Uterus (tissue), 4 donors: ENCODE measurements at places on chromosomes 2 and 18. TPM values are rescaled to one million over a fixed set of nuclear protein-coding genes. Genes with fewer than 3 reads are reported as not detected.

GRCh38 chr2:64750001-64750816 lies 96.5 kb upstream of the SERTAD2 start:
- DNase-seq, result peak; percentile 55

DNA sequence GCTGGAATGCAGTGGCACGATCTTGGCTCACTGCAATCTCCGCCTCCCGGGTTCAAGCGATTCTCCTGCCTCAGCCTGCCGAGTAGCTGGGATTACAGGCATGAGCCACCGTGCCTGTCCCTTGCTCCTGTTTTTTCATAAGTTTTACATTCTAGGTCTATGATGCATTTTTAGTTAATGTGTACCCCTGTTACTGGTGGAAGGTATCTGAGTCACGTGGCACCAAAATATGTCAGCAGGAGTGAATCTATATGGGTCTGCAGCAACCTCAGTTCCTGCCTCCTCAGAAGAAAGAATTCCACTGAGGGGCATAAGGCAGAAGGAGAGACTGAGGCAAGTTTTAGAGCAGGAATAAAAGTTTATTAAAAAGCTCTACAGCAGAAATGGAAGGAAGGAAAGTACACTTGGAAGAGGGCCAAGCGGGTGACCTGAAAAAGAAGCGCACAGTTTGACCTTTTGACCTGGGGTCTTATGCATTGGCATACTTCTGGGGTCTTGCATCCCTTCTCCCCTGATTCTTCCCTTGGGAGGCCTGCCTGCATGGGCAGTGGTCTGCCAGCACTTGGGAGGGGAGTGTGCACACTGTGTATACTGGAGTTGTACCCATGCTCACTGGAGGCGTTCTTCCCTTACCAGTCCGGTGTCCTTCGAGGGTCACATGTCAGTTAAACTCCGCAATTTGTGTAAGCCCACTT lies 1.1 kb upstream of the MFSD2B start:
- DNase-seq, result no peak

DNA sequence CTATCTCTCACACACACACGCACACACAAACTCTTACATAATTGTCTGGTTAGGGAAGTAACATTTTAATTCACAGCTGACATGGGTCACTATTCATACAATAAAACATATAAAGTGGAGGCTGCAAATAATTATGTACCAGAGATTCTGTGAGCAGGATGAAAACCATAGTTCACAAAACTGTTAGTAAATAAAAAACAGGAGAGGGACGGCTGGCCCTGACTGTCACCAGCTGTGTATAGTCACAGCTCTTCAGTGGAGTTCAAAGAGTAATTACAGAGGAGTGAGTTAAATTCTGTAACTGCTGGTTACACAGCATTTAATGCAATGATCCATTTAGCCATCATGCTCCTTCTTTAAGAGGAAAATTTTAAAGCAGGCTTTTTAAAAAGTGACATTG lies 76.9 kb downstream of the NRXN1 start:
- no peak for DNase-seq

DNA sequence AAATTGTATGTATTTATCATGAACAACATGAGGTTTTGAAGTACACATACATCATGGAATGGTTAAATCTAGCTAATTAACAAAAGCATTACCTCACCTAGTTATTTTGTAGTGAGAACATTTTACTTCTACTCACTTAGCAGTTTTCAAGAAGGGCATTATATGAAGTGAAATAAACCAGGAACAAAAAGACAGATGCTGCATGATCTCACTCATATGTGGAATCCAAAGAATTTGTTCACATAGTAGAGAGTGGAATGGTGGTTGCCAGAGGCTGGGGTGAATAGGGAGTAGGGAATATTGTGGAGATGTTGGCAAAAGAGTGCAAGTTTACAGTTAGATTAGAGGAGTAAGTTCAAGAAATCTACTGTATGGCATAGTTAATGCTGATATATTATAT lies 292.0 kb downstream of the ASXL3 start:
- no peak for DNase-seq

DNA sequence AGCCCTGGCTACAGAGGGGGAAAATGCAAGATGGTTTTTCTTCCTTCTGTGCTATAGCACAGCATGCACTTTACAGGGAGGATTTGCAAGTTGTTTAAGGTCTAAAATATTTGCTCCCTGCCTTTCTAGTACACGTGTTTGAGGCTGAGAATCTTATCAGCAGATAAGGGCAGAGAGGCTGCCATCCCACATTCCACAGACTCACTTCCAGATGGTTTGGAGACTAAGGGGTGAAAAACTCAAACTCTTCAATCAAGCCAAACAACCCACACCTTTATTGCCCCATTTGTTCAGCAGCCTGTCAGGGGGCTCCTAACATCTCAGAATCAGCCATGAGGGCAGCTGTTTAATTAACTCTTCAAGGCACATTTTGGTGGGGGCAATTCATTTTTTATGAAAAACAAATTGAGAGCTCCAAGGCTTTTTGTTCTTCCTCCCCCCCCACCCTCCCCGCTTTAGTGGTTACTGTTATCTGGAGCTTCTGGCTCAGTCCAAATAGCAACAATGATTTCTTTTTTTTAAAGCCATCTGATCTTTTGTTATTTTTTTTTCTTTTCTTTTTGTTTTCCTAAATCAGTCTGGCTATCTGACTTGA lies 242.6 kb upstream of the NT5C1B start:
- DNase-seq, result no peak

Gene PIEZO2
- 42.8 TPM for total RNA-seq

Gene SDC1
- total RNA-seq, result 0.29 TPM

GRCh38 chr2:8661235-8661634 lies 20.6 kb upstream of the ID2 start:
- DNase-seq, result no peak

GRCh38 chr2:51960841-51961335 lies 929.0 kb upstream of the NRXN1 start:
- no peak for DNase-seq

DNA sequence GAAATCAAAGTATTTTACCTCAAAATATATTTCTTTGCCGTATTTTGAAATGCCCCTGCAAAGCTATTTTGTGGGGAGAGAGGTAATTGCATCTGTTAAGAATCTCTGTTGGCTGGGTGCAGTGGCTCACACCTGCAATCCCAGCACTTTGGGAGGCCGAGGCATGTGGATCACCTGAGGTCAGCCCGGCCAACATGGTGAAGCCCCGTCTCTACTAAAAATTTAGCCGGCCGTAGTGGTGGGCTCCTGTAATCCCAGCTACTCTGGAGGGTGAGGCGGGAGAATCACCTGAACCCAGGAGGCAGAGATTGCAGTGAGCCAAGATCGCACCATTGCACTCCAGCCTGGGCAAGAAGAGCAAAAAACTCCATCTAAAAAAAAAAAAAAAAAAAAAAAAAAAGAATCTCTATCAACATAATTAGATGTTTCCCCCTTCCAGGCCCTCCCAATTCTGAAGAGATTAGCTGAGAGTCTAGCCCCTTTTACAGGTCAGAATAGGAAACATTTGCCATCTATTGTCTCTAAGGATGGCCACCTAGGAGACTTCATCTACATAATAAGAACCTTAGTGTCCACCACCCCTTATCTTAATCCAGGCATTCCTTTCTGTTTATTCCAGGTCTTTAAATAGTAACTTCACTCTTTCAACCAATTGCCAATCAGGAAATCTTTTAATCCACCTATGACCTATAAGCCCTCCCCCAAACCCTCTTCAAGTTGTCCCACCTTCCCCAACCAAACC lies 3.5 kb upstream of the TRAPPC8 start:
- no peak for DNase-seq

Gene MAIP1
- total RNA-seq, result 14.9 TPM

- no peak for DNase-seq
Measured at GRCh38 chr18:54100920-54101470, 123.5 kb downstream of the MBD2 start.

Gene ABCG8
- total RNA-seq, result not detected

DNA sequence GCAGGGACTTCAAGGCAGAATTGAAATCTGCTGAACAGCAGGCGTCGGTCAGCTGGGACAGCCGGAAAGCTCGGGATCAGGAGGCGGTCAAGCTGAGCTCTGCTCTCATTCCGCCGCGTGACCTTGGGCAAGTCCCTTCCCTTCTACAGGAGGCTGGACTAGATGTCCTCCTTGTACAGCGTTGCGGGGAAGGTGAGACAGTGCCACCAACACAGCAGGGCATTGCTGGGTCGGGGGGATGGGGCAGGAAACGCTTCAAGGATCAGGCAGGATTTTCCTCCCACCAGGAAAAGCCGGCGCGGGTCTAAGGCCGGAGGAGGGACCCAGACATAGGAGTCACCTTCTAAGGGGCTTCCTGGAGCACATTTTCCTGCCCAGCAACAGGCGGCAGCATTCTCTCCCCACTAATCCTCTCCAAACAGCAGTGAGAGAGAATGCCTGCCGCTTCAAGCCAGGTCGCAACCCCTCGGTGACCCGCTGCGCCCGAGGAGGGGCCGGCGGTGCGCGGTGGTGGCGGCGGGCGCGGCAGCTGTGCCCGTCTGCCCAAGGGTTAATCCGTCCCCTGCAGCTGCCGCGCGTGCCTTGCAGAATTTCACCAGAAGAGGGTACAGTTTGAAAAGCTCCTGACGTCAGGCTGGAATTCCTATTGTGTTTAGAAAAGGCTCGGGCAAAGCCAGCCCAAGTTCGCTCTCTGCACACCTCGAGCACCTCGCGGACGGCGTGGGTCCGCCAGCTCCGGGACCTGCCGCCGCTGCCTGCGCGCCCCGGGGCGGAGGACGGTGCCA lies at the start of gene KCNF1:
Gene KCNF1, plus strand, starts transcription at position 644 of the 785 bp plus-strand sequence. CDS start 493 bp downstream, outside the sequence.
- no peak for DNase-seq

GRCh38 chr2:215651412-215651811 lies 215.5 kb upstream of the FN1 start:
- no peak for DNase-seq

Gene HOXD1
- total RNA-seq, result 0.52 TPM

Gene CROCC2
- 2.6 TPM for total RNA-seq

Gene NDC80
- 0.29 TPM for total RNA-seq

Gene GALNT5
- not detected for total RNA-seq

DNA sequence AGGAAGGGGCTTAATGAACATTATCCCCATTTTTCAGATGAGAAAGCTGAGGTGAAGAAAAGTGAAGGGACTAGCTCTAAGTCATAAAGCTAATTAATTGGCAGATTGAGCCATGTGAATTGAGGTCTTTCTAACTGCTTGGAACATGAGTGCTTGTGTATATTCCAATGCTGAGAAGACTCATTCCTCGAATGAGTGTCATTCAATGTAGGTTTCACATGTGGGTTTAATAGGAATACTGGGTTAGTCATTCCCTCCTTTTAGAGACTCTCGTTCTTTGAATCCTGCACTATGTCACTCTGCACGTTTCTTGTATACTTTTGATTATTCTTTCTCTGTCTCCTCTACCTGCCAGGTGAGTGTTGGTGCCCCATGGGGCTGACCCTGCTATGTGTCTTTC lies 218.2 kb downstream of the HRH4 start:
- DNase-seq, result no peak

DNA sequence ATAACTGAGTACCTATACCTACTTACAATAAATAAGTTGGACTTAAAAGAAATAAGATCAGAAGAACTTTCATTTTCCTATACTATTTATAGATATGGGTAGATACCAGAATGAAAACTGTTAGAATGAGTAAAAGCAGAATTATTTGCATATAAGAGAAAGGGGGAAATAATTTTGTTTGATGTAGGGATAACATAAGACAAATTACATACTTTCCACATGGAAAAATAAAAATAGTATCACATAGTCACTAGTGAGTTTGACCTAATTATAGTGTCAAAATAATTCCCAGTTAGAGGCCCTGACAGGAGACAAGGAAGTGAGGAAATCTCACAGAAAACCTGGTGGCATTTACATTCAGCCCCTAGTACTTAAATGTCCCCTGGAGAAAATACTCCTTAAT lies 28.6 kb downstream of the KCMF1 start:
- no peak for DNase-seq

- no peak for DNase-seq
Measured at GRCh38 chr2:226683196-226683595, 116.4 kb downstream of the IRS1 start.

GRCh38 chr2:237955640-237956401 lies 11.0 kb upstream of the UBE2F start:
- no peak for DNase-seq

Gene OXER1
- total RNA-seq, result not detected

- DNase-seq, result no peak
Measured at GRCh38 chr2:133753665-133754064, 185.4 kb upstream of the NCKAP5 start.

- no peak for DNase-seq
Measured at GRCh38 chr2:210392469-210392881, 77.5 kb upstream of the MYL1 start.

DNA sequence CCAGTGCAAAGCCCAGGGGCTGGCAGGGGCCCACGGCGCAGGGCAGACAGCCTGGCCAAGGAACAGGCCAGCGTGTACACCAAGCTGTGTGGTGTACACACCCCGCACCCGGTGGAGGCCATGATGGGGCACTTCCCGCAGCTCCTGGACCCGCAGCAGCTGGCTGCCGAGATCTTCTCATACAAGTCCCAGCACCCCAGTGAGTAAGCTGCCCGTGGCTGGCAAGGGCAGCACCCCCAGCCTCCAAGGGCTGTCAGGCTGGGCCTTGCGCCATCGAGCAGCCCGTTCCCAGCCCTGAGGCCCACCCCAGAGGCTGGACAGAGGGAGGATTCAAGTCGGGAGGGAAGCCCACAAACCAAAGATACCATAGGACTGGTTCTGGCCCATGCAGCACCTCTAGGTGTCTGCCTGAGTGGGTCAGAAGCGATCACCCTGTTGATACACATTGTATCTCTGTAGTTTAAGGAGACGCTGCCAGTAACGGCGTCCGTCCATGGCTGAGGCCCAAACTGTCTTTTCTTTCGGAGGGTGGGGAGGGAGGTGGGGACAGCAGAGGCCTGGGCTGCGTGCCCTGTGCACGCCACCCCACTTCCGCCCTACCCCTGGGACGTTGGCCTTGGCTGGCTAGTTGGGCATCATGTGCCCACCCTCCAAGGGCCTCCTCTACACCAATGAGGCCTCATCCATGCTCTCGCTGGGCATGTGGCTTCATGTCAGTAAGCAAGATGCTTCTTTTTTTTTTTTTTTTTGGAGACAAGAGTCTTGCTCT lies 16.8 kb upstream of the MTERF4 start:
- DNase-seq, result no peak

- DNase-seq, result no peak
Measured at GRCh38 chr2:172445851-172446250, 18.5 kb downstream of the ITGA6 start.

Gene POTEE
- 0.14 TPM for total RNA-seq

Gene KCNS3
- total RNA-seq, result 10.7 TPM

- DNase-seq, result no peak
Measured at GRCh38 chr2:108621687-108622681, 87.7 kb downstream of the LIMS1 start.

GRCh38 chr2:20430461-20431300 lies 16.2 kb upstream of the RHOB start:
- no peak for DNase-seq

- no peak for DNase-seq
Measured at GRCh38 chr2:117323331-117323730, 491.2 kb upstream of the DDX18 start.

Gene IL1R2
- total RNA-seq, result 5.4 TPM

Gene POTEJ
- total RNA-seq, result 0.21 TPM

Gene ELMOD3
- total RNA-seq, result 18.6 TPM

GRCh38 chr2:134975281-134976009 lies 56.8 kb downstream of the CCNT2 start:
- no peak for DNase-seq

GRCh38 chr18:9839853-9840252 lies 45.9 kb upstream of the TXNDC2 start:
- DNase-seq, result no peak
